ENCODE measurements at places on chromosomes 13 and 19. TPM values are rescaled to one million over a fixed set of nuclear protein-coding genes. Genes with fewer than 3 reads are reported as not detected.

DNA sequence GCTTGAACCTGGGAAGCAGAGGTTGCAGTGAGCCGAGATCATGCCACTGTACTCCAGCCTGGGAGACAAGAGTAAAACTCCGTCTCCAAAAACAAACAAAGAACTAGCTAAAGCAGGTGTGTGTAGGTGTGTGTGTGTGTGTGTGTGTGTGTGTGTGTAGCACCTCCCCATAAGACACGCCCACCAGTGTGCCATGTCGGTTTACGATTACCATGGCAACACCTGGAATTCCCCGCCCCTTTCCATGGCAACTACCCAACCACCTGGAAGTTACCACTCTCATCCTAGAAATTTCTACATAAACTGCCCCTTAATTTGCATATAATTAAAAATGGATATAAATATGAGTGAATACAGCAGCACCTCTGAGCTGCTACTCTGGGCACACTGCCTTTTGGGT, 80.9 kb upstream of the ADGRE5 start:
- DNase-seq: no peak

GRCh38 chr19:5170329-5170745, 170.3 kb downstream of the PTPRS start:
- DNase-seq: peak; percentile 50

SKA3 gene
- total RNA-seq: 51.8 TPM

CEACAM21 gene
- 36.5 TPM for total RNA-seq

CDK8 gene
- 25.3 TPM for total RNA-seq

CGB8 gene
- not detected for total RNA-seq

DNA sequence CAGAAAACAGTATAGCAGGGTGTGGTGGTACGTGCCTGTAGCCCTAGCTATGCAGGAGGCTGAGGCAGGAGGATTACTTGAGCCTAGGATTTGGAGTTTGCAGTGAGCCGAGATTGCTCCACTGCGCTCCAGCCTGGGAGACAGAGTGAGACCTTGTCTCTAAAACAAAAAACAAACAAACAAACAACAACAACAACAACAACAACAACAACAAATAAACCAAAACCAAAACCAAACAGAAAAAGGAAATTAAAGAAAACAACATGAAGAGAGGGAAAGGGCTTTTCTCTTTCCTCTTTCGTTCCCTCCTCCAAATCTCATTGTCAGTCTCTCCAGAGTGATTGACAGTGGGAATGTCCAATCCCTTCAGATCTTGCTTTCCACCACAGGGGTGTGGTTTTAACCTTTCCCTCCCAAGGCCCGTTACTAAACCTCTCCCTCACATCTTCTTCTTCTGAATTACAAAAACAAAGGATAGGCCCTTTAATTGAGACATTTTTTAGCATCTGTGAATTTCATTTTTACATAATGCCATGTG, 341.2 kb downstream of the HS6ST3 start:
- no peak for DNase-seq

SIGLEC10 gene
- not detected for total RNA-seq

NOTCH3 gene
- total RNA-seq: 0.12 TPM

DNA sequence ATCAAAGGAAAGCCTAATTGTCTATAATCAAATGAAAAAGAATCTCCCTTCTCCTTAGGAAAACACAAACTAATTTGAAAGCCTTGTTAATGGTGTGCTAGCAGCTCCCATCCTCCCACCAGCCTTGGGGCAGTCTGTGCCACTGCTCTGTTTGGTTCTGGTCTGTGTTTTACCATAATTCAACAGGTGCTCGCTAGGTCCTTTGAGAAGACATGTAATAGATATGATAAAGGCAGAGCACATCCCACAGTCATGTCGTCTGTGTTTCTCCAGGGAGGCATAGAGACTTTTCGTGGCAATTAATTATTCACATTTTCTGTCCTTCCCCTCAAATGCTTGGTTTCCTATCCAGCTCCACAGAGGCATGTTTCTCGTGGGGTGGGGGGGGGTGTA, 23.8 kb downstream of the FAM124A start:
- no peak for DNase-seq

- DNase-seq: no peak
Observed at GRCh38 chr19:13189600-13189999, 39.4 kb downstream of the IER2 start.

PSPN gene
- 1.2 TPM for total RNA-seq

DNA sequence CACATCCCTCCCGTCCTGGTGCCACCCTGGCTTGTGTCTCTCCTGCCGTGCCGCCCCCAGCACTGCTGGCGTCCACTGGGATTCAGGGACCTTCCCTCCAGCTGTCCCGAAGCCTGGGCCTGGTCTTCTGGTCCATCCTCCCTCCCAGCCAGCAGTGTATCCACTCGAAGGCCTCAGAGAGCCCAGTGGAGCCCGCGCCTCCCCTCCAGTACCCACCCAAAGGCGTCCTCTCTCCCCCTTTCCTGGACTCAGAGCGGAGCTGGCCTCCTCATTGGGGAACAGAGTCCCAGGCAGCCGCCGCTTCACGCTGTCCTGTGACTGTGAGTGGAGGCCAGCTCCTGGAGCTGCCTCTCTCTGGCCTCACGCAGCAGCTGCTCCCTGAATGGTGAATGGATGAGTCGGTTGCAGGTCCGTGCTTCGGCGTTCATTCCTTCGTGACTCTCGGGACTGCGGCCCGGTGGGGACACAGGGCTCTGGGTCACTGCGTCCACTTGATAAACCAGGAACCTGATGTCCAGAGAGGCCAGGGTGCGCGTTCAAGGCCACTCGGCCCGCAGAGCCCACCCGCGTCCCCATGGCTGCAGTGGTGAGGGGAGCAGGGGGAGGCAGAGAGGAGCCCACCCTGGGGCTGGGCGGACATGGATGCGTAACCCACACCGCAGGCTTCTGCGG, 12.1 kb downstream of the ONECUT3 start:
- no peak for DNase-seq

YIF1B gene
- 63.0 TPM for total RNA-seq

DNA sequence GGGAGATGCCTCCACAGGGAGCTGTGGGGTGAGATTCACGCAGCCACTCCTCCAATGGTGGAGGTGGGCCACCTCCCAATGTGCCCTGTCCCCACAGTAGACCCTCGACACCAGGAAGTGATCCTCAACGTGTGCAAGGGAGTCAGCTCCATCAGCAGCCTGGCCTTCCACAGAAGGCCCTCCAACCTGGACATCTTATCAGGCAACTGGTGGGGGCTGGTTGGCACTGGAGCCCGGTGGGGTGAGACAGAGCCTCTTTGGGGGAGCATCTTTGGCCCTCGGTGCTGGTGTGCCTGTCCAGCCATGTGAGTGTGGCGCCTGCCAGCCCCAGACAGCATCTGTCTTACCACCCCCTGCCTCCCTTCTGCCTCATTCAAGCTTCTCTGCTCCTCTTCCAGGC, 19.7 kb upstream of the RNF17 start:
- DNase-seq: no peak

GRCh38 chr13:105220881-105221280, 1314.6 kb downstream of the EFNB2 start:
- no peak for DNase-seq

ZNF528 gene
- total RNA-seq: 11.2 TPM

SPRY2 gene
- 0.44 TPM for total RNA-seq

DNA sequence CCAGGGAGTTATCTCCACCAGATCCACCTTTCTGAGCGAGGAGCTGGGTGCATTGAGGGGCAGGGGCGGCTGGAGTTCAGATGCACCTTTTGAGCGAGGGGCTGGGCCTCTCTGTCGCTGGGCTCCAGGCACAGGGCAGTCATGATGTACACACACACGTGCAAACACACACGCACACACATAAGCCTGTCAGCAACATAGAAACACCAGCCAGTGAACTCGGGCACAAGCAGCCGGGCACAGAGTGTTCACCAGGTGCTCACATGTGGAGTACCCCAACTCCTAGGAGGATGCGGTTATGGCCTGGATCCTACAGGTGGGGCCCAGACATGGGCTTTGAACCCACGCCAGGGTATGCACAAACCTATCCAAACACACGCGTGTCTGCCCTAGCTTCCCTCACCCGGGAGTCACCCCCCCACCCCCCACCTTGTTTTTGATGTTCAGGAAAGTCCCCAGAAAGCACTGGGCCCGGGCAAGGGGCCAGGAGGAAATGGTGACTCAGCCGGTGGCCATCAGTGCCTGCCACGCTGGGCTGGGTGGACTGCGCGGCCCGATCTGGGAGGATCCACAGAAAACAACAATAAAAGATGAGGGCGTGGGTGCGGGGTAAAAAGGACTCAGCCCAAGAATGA, 13.3 kb downstream of the ARRDC2 start:
- DNase-seq: peak; percentile 78

GRCh38 chr13:36966404-36966803, 32.7 kb downstream of the ALG5 start:
- no peak for DNase-seq

FARP1 gene
- 0.48 TPM for total RNA-seq

- DNase-seq: no peak
Observed at GRCh38 chr19:7853770-7854128, 20.4 kb downstream of the PRR36 start.

DNA sequence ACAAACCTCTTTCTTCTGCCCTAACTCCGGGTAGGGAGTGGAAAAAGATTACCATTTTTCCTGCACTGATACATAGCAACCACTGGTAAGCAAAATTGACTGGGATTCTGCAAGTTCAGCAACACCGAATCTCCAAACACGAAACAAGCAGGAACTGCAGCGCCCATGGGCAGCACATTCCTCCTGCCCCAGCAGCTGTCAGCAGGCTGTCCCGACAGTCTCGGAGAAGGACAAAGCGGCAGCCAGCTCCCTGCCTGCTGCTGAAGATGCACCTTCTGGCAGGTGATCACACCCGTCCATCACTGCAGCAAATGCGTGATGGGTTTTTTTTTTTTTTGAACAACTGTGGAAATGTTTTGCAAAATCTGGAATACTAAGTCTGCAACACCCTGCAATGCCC, 6.7 kb downstream of the TMTC4 start:
- no peak for DNase-seq

C13orf46 gene
- total RNA-seq: 0.96 TPM

PTGIR gene
- 43.9 TPM for total RNA-seq

- peak; percentile 82 for DNase-seq
Observed at GRCh38 chr19:47230054-47230920, 712 bp downstream of the BBC3 start.

SIGLECL1 gene
- not detected for total RNA-seq

DNA sequence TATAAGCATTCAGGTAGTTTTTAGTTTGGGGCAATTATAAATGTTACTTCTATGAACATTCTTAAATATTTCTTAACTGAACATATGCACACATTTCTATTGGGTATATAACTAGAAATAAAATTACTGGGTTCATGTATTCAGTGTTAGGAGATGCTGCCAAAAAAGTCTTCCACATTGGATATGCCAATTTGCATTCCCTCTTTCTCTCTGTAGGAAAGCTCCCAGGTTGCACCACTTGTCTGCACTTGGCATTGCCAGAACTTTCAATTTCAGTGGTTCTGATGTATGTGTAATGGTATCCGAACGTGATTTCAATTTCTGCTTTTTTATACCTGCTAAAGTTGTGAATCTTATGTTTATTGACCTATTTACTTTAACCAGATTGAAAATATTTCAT, 972.1 kb upstream of the PRR20A start:
- DNase-seq: no peak

GAPDHS gene
- total RNA-seq: not detected

GRCh38 chr13:33229446-33230177, 55.9 kb downstream of the STARD13 start:
- DNase-seq: no peak

DNA sequence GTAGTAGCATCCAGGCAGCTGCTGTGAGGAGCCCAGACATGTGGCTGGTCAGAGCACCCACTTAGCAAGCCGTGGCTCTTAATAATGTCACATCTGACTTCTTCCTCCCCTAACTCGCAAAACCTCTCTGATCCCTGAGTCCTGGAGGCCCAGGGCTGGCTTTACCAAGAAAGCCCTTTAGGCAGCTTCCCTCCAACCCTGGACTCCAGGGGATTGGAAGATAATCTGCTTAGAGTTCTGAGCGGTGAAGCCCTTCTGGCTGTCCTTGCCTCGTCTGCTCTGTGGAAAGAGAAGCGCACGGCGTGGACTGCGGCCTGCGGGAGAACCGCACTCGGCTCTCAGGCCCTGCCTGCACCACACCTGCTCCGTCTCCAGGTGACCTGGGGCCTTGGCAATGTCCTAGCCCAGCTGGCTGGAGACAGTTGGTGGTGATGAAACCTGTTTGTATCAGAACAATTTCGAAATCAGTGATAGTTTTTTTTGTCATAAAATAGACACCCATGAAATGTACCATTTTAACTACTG, 64.5 kb upstream of the MCF2L start:
- DNase-seq: no peak

ZNF850 gene
- total RNA-seq: 13.6 TPM

HNRNPA1L2 gene
- total RNA-seq: 11.2 TPM

- no peak for DNase-seq
Observed at GRCh38 chr19:52635786-52636570, 2.2 kb downstream of the ZNF83 start.

ERCC1 gene
- total RNA-seq: 53.2 TPM

MEIOSIN gene
- total RNA-seq: 0.08 TPM

KLF2 gene
- total RNA-seq: 0.23 TPM

EBI3 gene
- total RNA-seq: 8.6 TPM
